A375 (cell line): ENCODE measurements at places on chromosomes 12 and 14. TPM values are rescaled to one million over a fixed set of nuclear protein-coding genes. Genes with fewer than 3 reads are reported as not detected.

Gene TSPAN11
- total RNA-seq: 2.4 and 4.0 TPM in 2 replicates

Gene KDM2B
- total RNA-seq: 26.3 and 41.8 TPM in 2 replicates

Gene PSMA3
- total RNA-seq: 80.1 and 104 TPM in 2 replicates

Gene AQP2
- total RNA-seq: not detected in 2 replicates

Gene MAP1LC3B2
- total RNA-seq: 0.26 TPM in 1 of 2 replicates, not detected in the other

Gene MYH6
- not detected in 2 replicates for total RNA-seq

Gene INHBC
- total RNA-seq: not detected in 2 replicates

Gene KRT6A
- 0.08 TPM in 1 of 2 replicates, not detected in the other for total RNA-seq

Gene CLEC9A
- not detected in 2 replicates for total RNA-seq

Gene ZC3H10
- total RNA-seq: 6.1 and 7.4 TPM in 2 replicates

Gene TTC9
- 0.34 TPM in 1 of 2 replicates, not detected in the other for total RNA-seq

Gene HOXC12
- 2.6 and 2.8 TPM in 2 replicates for total RNA-seq

Gene VWF
- 0.11 and 0.15 TPM in 2 replicates for total RNA-seq

Gene TAS2R43
- not detected in 2 replicates for total RNA-seq

Gene IFNG-AS1
- total RNA-seq: not detected in 2 replicates

Gene SLC6A13
- total RNA-seq: 0.15 TPM in 1 of 2 replicates, not detected in the other

Gene FAM90A1
- 0.53 and 0.61 TPM in 2 replicates for total RNA-seq

Gene B4GALNT1
- total RNA-seq: 25.6 and 26.7 TPM in 2 replicates

Gene E2F7
- total RNA-seq: 17.8 and 18.1 TPM in 2 replicates

Gene NFATC4
- 8.6 and 12.2 TPM in 2 replicates for total RNA-seq

Gene ADAM21
- total RNA-seq: 0.04 and 0.19 TPM in 2 replicates

Gene SERPINA1
- total RNA-seq: 3.0 and 4.0 TPM in 2 replicates

Gene CPNE6
- total RNA-seq: not detected in 2 replicates

Gene GSKIP
- 8.9 and 12.6 TPM in 2 replicates for total RNA-seq

Gene FKBP4
- 89.3 and 91.5 TPM in 2 replicates for total RNA-seq

Gene C12orf60
- 0.69 and 0.94 TPM in 2 replicates for total RNA-seq

Gene PLEK2
- total RNA-seq: 0.50 TPM in 1 of 2 replicates, not detected in the other

Gene SUOX
- 12.9 and 14.9 TPM in 2 replicates for total RNA-seq

Gene P2RX7
- 0.19 and 0.75 TPM in 2 replicates for total RNA-seq

Gene FZD10
- total RNA-seq: not detected in 2 replicates

Gene LAG3
- 0.64 and 1.4 TPM in 2 replicates for total RNA-seq

Gene CCDC38
- total RNA-seq: not detected in 2 replicates

Gene C12orf54
- total RNA-seq: not detected in 2 replicates

Gene RNASE4
- total RNA-seq: 0.61 and 0.94 TPM in 2 replicates

Gene NKX2-8
- total RNA-seq: not detected in 2 replicates

Gene BEST3
- total RNA-seq: 0.03 TPM in 1 of 2 replicates, not detected in the other

Gene CD69
- not detected in 2 replicates for total RNA-seq

Gene BTBD6
- 32.7 and 32.9 TPM in 2 replicates for total RNA-seq

Gene FITM1
- total RNA-seq: 0.37 TPM in 1 of 2 replicates, not detected in the other

Gene MARK3
- total RNA-seq: 74.3 and 75.0 TPM in 2 replicates

Gene SNAPC1
- 41.7 and 42.6 TPM in 2 replicates for total RNA-seq

Gene PLA2G1B
- total RNA-seq: not detected in 2 replicates

Gene AHSA1
- total RNA-seq: 163 and 169 TPM in 2 replicates

Gene MYL2
- total RNA-seq: not detected in 2 replicates

Gene OR4E1
- total RNA-seq: not detected in 2 replicates

Gene SPX
- total RNA-seq: 1.2 and 2.4 TPM in 2 replicates

Gene PPP1R13B
- 6.1 and 7.7 TPM in 2 replicates for total RNA-seq

Gene FOXM1
- 44.6 and 53.8 TPM in 2 replicates for total RNA-seq

Gene APOF
- not detected in 2 replicates for total RNA-seq

Gene ASCL1
- not detected in 2 replicates for total RNA-seq

Gene PPTC7
- total RNA-seq: 9.0 and 9.1 TPM in 2 replicates

Gene TPPP2
- not detected in 2 replicates for total RNA-seq

Gene MON2
- 16.1 and 18.1 TPM in 2 replicates for total RNA-seq

Gene RBP5
- not detected in 2 replicates for total RNA-seq

Gene ENDOU
- 0.13 TPM in 1 of 2 replicates, not detected in the other for total RNA-seq
